ENCODE measurements at places on chromosomes 4 and X.

DNA sequence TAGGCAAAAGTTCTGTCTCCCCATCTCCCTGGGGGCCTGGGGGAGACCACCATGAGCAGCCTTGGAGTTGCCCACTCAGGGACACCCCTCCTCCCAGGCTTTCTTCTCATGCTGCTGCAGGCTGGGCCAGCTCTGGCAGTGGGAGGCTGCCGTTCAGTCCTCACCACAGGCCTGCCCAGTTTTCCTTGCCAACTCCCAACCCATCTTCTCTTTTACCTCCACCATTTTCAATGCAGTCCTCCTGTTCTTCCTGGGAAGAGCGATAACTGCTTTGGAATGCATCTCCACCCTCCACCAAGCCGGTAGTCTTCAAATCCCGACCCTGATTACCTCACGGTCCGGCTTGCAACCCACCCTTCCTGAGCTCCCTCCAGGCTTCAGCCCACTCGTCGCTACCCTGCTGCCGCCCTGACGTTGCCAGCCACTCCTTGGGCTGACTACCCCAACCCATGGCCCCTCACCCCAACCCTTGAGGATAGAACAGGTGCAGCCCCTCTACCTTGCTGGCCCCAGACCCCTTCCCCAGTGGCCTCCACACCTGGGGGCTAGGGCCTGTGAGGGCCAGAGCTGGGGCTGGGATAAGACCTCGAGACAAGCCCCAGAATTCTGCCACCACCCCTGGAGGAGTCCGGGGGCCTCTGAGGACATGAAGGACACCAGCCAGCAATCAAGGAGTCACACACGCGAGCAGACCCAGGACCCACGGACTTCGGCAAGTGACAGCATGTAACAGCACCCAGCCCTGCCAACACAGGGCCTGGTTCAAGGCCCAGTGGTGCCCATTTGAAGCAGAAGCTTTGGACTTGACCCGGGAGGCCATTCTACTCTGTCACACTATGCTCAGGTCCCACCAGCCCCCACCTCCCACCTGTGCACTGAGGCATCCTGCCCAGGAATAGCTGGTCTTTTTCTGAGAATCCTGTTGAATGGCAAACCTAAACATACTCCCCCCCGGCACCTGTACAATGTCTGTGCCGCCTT, 9.2 kb downstream of the WDR1 start:
- peak overlapping the region; percentile 82 for H3K27ac ChIP-seq
- peaks cover 56% of the 10 kb centered on the region for H3K4me1 ChIP-seq
- H3K4me3 ChIP-seq, result no peak overlapping the region

GRCh38 chr4:69321153-69321729, 41.0 kb downstream of the UGT2B28 start:
- no peak for DNase-seq
- peaks cover 8% of the 10 kb centered on the region for H3K4me1 ChIP-seq
- H3K4me3 ChIP-seq, result no peak overlapping the region
- H3K27ac ChIP-seq, result no peak overlapping the region
- H3K27me3 ChIP-seq, result no peaks in the 10 kb centered on the region
- H3K36me3 ChIP-seq, result no peaks in the 10 kb centered on the region

GRCh38 chrX:46678232-46678631, 80.7 kb downstream of the SLC9A7 start:
- DNase-seq, result no peak
- no peak overlapping the region for H3K27ac ChIP-seq
- no peaks in the 10 kb centered on the region for H3K4me1 ChIP-seq
- no peak overlapping the region for H3K4me3 ChIP-seq
- peaks cover 22% of the 10 kb centered on the region for H3K36me3 ChIP-seq

- no peaks in the 10 kb centered on the region for H3K36me3 ChIP-seq
- H3K4me1 ChIP-seq, result no peaks in the 10 kb centered on the region
- DNase-seq, result no peak
- H3K27ac ChIP-seq, result no peak overlapping the region
Measured at GRCh38 chrX:131789664-131790063, 233.4 kb upstream of the STK26 start.

GRCh38 chr4:184815046-184815877, 10.5 kb downstream of the ACSL1 start:
- H3K36me3 ChIP-seq, result no peaks in the 10 kb centered on the region
- H3K27ac ChIP-seq, result 0 out of 2 replicates have a peak overlapping the region, but pooled peaks have one; percentile 4
- DNase-seq, result peak; percentile 72

GRCh38 chr4:114209584-114209983, 230.1 kb upstream of the ARSJ start:
- DNase-seq, result no peak
- H3K4me3 ChIP-seq, result no peak overlapping the region
- no peaks in the 10 kb centered on the region for H3K27me3 ChIP-seq
- H3K36me3 ChIP-seq, result no peaks in the 10 kb centered on the region
- H3K27ac ChIP-seq, result no peak overlapping the region
- H3K4me1 ChIP-seq, result no peaks in the 10 kb centered on the region

GRCh38 chrX:3526071-3526470, 179.6 kb upstream of the MXRA5 start:
- DNase-seq, result no peak
- no peaks in the 10 kb centered on the region for H3K4me1 ChIP-seq
- H3K36me3 ChIP-seq, result no peaks in the 10 kb centered on the region
- no peaks in the 10 kb centered on the region for H3K27me3 ChIP-seq

- H3K27me3 ChIP-seq, result no peaks in the 10 kb centered on the region
- no peak for DNase-seq
- H3K36me3 ChIP-seq, result no peaks in the 10 kb centered on the region
- peak overlapping the region; percentile 99 for H3K27ac ChIP-seq
- peaks cover 74% of the 10 kb centered on the region for H3K4me1 ChIP-seq
Measured at GRCh38 chrX:110414273-110414672, 55.6 kb downstream of the RTL9 start.

GRCh38 chr4:19961091-19961490, 290.6 kb upstream of the SLIT2 start:
- no peak for DNase-seq
- no peak overlapping the region for H3K4me3 ChIP-seq
- no peaks in the 10 kb centered on the region for H3K27me3 ChIP-seq
- H3K36me3 ChIP-seq, result no peaks in the 10 kb centered on the region
